Inflammatory macrophage treated with lipopolysaccharide for 1 hour (primary cell): ENCODE measurements at places on chromosomes 11 and 22.

GRCh38 chr11:92101920-92102319 lies 122.7 kb upstream of the FAT3 start:
- no peak for DNase-seq

DNA sequence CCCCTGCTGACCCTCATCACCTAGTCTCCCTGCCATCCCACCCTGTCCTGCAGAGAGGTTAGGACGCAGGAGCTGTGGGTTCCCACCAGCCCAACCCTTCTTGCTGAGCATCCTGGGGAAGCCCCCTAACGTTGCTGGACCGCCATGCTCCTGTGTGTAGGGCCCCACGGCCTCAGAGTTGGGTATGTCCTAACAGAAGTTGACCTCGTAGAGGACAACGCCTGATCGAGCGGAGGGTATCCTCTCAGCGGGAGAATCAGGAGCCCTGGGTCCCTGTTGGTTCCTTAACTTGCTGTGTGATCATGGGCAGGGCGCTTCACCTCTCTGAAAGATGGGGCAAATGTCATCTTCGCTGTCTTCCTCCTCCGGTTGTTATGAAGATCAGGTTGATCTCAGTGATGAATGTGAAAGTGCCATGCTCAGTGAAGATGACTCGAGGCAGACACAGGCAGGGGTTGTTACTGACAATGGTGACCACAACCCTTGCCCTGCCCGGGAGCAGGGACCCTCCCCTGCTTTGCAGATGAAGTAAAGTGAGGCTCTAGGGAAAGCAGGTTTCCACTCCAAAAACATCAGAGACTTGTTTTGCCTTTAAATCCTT lies 19.3 kb upstream of the CD5 start:
- no peak for DNase-seq

DNA sequence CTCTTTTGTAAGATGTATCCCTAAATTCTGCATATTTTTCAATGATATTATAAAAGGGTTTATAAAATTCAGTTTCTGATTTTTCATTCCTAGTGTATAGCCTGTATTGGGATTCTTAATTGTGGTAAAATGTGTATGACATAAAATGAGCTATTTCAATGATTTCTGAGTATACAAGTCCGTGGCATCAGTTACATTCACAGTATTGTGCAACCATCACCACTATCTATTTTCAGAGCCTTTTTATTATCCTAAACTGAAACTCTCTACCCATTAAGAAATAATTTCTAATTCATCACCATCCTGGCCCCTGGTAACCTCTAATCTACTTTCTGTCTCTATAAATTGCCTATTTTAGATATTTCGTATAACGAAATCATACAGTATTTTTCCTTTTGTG lies 39.8 kb downstream of the EIF3F start:
- no peak for DNase-seq

- DNase-seq: peak; percentile 45
These were observed 23.7 kb upstream of the CTR9 start for GRCh38 chr11:10727146-10727851.

GRCh38 chr22:26460202-26460601 lies 23.4 kb downstream of the HPS4 start:
- DNase-seq: no peak

DNA sequence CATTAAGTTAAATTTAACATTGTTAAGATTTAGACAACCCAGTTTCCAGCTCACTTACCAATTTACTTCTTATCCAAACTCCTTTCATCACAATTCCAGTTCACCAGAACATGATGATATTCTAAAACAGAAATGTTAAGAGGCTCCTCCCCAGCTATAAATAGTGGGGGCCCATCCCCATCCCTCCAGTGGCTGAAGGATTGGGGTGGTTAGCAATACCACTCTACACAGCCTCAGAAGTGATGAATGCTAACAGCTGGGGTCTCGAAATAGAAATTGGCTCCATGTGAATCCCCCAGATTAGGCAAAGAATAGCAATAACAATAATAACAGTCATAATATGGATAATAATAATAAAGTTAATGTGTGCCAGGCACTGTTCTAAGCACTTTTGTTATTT lies 97.9 kb upstream of the NCAM1 start:
- DNase-seq: no peak

DNA sequence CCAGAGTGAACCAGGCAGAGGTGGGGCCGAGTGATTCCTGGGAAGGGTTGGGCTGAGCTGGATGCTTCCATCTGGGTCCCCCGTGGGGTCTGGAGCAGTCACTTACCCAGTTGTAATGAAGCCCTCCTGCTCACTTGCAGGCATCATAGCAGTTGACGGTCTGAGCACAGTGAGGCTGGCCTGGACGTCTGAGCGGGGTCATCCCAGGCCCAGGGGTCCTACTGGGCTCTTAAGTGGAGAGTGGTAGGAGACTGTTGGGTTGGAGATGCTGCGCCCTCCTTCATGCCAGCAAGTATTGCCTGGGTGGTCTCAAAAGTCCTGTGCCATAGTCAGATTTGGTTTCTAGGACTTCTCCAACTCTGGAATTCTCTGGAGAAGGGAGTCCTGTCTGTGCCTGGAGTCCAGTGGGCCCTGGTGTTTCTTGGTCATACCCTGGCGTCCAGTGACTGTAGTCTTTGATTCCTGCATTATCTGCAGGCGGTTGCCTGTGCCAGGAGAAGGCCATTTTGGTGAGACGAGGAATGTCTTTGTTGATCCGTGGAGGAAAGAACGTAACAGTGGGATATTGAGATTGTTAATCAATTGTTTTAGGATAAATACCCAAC lies 82.3 kb downstream of the TBC1D22A start:
- no peak for DNase-seq

DNA sequence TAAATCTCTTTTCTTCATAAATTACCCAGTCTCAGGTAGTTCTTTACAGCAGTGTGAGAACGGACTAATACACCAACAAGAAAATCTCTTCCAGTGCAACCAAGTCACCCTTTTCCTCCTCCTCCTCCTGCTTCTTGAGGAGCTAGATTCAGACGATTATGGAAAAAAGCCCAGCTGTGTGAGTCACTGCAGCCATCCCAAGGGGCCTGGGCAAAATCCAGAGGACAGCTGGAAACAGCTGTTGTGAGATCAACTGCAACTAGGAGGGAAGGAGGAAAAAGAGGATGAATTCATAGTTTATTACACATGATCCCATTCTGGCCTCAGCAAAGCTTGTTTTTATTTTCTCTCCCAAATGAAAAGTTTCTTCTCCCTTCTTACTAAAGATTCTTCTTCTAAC lies 32.9 kb downstream of the RBFOX2 start:
- DNase-seq: no peak

GRCh38 chr11:74838188-74838587 lies 89.5 kb downstream of the RNF169 start:
- DNase-seq: no peak

- no peak for DNase-seq
These were observed 316.3 kb upstream of the LARGE1 start for GRCh38 chr22:34236527-34236926.

GRCh38 chr11:2143799-2144543 lies 4.8 kb upstream of the IGF2 start:
- DNase-seq: no peak

DNA sequence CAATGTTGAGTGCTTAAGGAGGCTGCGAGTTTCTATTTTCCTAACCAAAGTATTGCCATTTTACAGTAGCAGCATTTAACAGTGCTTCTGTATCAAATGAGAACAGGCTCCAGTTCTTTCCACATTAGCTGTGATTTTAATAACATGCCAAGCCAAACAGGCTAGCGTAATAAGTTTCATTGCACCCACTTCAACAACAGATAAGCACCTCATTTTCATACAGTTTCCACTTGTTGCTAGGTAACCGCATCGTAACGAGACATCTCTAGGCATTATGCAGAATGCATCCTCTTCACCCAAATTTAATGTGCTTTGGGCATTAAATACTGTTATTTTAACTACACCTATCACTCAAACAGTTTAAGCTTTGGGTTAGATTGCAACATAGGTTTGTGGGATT lies 79.0 kb downstream of the CADM1 start:
- no peak for DNase-seq

DNA sequence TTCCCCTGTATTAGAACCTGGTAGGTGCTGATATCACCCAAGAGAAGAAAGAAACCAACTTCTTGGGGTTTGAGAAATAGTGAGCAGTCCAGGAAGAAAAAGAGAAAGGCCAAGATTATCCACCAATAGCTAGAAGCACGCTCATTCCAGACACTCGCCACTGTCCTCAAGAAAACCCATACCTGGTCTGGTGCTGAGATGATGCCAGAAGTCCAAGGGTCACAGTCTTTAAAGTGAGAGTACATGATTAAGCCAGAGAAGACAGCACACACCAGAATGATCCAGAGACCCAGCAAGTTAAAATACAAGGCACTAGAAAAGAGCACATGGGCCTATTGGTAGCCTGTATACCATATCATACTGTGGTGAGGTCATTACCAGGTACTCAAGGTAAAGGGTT lies 23.6 kb downstream of the SLC5A12 start:
- DNase-seq: no peak

DNA sequence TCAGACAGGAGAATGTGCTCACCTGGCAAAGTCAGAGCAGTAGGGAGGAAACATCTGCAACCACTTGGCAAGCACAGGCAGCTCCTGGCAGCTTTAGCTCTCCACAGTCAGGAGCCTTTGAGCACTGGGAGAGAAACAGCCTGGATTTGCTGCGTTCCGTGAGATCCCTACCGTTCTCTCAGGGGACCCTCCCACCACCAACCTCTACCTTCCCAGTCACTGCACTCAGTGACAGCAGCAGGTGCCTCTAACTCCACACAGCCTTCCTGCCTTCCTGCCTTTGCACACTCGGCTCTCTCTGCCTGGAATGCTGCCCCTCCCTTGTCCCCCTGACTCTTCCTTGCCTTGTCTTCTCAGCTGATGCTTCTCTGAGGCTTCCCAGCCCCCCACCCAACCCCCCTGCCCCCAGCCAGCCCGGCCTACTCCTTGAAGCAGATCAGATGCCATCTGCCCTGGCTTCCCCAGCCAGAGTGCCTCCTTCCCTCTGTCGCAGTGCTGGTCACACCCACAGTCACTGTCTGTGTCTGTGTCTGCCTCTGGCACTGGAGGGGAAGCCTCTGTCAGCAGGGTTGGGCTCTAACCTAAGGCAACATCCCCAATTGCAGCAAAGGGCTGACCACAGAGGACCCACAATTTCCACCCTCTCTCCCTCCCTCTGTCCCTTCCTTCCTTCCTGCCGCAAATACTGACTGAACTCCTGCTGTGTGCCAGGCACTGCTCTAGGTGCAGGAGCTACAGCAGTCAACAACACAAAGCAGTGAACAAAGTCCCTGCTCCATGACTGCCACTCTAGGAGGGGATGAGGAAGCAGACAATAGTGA lies 14.9 kb upstream of the TSKU start:
- peak; percentile 80 for DNase-seq

DNA sequence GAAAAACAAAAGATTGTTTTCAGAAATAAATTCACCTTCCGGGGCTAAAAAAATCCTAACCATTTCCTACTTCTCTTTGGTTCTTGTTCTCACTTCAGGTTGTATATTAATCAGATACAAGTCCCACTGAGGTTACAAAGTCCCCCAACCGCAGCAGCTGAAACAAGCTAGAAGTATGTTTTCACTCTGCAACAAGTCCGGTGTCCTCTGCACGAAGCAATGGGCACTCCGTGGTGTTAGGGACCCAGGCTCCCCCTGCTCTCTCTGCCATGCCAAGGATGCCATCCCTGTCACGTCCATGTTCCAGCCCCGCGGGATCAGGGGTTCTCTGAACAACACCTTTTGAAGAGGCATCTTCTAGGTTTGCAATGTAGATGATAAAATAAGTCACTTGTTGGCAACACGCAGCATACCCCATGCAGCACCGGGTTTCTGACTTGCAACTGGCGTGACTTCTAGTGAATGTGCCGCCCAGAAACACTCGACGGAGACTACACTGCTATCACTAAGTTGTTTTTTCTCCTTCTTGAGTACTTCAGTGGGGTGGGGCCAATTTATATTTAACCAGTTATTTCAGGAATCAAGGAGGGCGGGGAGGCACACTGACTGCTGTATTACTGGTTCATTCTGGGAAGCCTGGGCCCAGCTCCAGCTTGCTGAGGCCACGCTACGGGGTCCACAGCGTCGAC lies 25.4 kb upstream of the GSTP1 start:
- DNase-seq: no peak

- DNase-seq: peak; percentile 47
These were observed 547 bp downstream of the PARVG start for GRCh38 chr22:44181033-44181911.

GRCh38 chr11:45394294-45395085 lies 108.3 kb upstream of the SYT13 start:
- no peak for DNase-seq

GRCh38 chr22:50399751-50400331 lies 56.7 kb downstream of the PPP6R2 start:
- peak; percentile 69 for DNase-seq

DNA sequence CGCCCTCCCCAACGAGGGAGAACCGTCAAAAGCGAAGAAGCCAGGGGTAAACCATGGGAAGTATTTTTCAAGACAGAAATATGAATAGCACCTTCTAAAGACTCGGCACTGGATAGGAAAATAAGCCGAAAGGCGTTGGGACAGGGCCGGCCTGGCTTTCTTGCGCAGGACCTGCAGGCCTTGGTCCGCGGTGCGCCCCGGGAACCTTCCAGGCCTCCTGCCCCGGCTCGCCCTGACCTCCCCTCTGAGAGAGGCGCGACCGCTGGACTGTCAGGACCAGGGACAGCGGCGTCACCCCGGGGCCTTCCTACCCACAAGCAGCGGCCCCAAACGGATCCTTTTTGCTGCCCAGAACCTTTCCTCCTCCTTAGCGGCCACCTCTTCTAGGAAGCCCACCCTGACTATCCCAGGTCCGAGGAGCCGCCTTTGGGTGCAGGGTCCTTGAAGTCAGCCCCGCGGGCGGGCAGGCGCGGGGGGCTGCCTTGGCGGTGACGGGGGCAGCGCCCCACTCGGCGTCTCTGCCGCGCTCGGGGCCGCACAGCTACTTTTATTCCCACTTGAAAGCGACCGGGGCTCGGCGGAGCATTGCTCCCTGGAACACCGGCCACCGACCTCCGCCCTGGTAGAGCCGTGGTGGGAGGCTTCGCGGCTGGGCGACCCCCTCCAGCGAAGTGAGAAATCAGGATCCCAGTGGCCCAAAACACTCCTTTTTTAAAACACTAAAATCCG lies 650 bp upstream of the MAPK11 start:
- DNase-seq: peak; percentile 33

- DNase-seq: no peak
These were observed 121.1 kb downstream of the NXPE2 start for GRCh38 chr11:114799476-114799875.

GRCh38 chr11:1407668-1408067 lies 17.9 kb downstream of the BRSK2 start:
- DNase-seq: no peak

DNA sequence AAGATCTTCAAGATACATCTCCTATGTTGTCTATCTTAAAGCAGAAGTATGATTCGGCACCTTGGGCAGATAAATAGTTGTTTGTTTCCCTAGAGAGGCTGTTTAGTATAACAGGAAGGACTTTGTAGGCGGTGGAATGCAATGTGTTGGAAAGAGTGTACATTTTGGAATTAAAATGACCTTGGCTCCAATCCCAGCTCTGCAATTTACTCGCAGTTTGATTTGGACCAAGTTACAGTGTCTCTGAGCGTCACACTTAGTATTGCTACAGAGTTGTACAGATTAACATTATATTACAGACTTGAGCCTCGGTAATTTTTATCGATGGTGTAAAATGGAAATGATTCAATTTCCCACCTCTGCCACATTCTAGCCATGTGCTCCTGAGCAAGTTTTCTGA lies 265.3 kb downstream of the OPCML start:
- no peak for DNase-seq

- DNase-seq: no peak
These were observed 54.6 kb upstream of the WNT7B start for GRCh38 chr22:46031557-46031956.
